ENCODE measurements at places on chromosomes 3 and 15. TPM values are rescaled to one million over a fixed set of nuclear protein-coding genes. Genes with fewer than 3 reads are reported as not detected.

A4GNT gene
- total RNA-seq: not detected

DNA sequence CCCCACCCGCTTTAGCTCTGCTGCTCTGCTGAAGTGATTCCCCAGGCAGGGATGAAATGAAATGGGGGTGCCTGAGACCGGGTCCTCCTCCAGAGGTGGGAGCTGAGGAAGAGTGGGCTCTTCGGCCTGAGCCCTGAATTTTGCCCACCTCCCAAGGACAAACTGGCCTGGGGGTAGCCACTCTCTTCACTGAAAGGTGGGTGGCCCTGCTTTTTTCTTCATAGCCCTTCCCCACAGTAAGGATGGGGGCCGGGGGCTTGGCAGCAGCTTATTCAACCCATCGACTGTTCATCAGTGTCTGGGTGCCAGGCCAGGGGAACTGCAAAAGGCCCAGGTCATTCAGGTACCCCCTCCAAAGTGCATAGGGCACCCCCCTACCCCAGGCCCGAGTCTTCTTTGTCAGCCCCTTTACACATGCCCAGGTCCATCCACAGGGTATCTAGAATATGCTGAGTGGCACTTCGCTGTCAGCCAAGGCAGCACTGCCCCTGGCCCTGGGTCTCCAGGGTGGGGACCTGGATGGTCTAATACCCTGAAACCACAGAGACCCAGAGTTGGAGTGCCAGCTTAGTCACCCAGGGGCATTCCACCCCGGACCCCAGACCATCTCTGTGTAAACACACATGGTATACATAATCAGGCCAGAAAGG is 7.9 kb downstream of the SCN5A start:
- no peak for DNase-seq
- H3K4me3 ChIP-seq: no peak overlapping the region
- no peaks in the 10 kb centered on the region for H3K36me3 ChIP-seq
- H3K4me1 ChIP-seq: peaks cover 7% of the 10 kb centered on the region
- H3K27ac ChIP-seq: no peak overlapping the region

DNA sequence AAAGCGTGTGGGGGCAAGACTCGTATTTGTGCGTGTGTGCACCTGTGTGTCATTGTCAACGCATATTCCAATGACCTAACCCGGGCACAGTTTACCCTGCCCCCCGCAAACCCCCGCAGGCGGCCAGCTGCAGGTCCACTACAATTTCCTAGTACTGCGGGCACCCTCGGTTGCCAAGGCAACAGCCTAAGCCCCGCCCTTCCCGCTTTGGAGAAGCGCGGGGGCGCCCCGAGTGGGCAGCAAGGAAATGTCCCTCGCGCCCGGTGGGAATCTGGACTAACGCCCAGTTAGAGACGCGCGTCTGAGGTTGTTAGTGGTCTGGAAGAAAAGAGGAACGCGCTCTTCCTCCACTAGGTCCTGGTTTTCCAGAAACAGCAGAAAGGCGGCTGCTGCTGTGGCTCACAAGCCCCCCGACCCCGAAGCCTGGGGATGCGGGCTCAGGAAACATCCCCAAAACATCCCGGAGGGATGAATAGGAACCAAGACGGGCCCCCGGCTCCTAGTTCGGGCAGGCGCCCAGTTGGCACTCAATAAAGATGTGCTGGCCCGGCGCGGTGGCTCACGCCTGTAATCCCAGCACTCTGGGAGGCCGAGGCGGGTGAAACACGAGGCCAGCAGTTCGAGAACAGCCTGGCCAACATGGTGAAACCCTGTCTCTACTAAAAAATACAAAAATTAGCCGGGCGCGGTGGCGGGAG is 1.1 kb downstream of the ABHD14A start:
- no peak overlapping the region for H3K27ac ChIP-seq
- H3K4me1 ChIP-seq: peaks cover 27% of the 10 kb centered on the region
- no peaks in the 10 kb centered on the region for H3K36me3 ChIP-seq
- H3K4me3 ChIP-seq: peak overlapping the region; percentile 86
- H3K27me3 ChIP-seq: no peaks in the 10 kb centered on the region
- peak; percentile 66 for DNase-seq

GRCh38 chr3:50154840-50155490 is at the start of gene SEMA3F:
Gene SEMA3F, plus strand, starts transcription at chr3:50155324. Its CDS starts 4,299 bp downstream, at chr3:50159623.
- peak within 1 kb of the TSS; percentile 88 for H3K4me3 ChIP-seq
- peak; percentile 37 for DNase-seq
- H3K27ac ChIP-seq: no peak within 1 kb of the TSS
- peaks cover 52% of the 10 kb centered on the region for H3K27me3 ChIP-seq
- H3K4me1 ChIP-seq: peaks cover 38% of the 10 kb centered on the region

DNA sequence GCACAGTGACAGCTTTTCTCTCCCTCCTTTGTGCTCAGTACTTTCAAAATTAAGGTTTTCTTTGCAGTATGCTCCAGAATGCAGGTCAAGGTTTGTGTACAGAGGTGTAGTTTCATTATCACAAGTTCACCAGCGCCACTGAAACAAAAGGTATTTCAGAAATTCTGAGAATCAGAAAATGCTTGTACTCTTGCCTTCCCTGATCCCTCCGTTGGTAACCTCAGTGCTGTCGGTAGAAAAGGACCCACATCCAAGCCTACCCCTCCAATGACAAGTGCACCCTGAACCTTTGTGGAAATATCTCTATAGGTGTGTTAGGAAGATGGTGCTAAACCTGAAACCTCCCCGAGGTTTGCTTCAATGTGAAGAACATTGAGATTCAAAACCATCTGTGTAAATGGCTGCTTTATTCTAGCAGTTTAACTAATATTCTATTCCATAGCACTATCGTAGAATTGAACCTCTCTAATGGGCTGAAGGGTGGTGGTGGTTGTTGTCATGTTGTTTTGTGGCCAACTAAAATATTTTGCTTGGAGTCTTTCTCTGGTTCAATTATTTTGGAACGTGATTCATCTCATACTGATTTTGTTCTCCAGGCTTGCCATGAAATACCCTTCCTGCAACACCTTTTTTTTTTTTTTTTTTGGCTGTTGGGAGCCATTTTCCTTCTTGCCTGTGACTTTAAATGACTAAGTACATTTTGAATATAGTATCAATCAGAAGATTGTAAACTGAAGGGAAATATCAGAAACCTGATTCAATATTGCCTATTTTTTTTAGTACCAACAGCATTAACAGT is 20.7 kb downstream of the ZBTB38 start:
- no peak overlapping the region for H3K27ac ChIP-seq
- no peak for DNase-seq
- H3K27me3 ChIP-seq: no peaks in the 10 kb centered on the region

Measured in neural crest cell (in vitro differentiated cells).